ENCODE measurements at places on chromosomes 2 and 18. TPM values are rescaled to one million over a fixed set of nuclear protein-coding genes. Genes with fewer than 3 reads are reported as not detected.

DTNA gene
- total RNA-seq = 10.9 TPM

DNA sequence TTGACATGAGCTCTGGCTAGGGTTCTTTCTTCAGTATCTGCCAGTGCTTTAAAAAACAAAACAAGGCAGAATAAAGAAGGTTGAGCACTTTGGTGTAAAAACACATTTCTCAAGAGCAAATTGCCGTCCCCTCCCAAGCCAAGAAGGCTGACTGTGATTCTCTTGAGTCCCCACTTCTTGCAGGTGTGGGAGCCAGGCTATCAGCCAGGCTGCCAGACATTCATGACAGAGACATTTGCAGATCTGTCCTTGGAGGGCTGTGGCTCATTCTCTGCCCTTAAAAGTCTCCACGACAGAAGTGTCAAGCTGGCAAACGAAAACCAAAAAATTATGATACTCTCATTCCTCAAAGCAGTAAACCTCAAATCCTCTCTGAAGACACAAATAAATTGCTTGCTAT lies 749.3 kb upstream of the HS6ST1 start:
- H3K4me1 ChIP-seq = no peaks in the 10 kb centered on the region
- no peak overlapping the region for H3K27ac ChIP-seq
- DNase-seq = no peak
- H3K4me3 ChIP-seq = no peak overlapping the region

- no peak for DNase-seq
- no peak overlapping the region for H3K4me3 ChIP-seq
- no peaks in the 10 kb centered on the region for H3K36me3 ChIP-seq
- H3K27ac ChIP-seq = no peak overlapping the region
- no peaks in the 10 kb centered on the region for H3K4me1 ChIP-seq
Measured at GRCh38 chr2:74944987-74945787, 13.3 kb upstream of the POLE4 start.

- H3K4me1 ChIP-seq = peaks cover 8% of the 10 kb centered on the region
- no peak overlapping the region for H3K27ac ChIP-seq
- H3K4me3 ChIP-seq = no peak overlapping the region
- no peaks in the 10 kb centered on the region for H3K27me3 ChIP-seq
- DNase-seq = no peak
- H3K36me3 ChIP-seq = no peaks in the 10 kb centered on the region
Measured at GRCh38 chr2:137771064-137771463, 193.2 kb upstream of the HNMT start.

GRCh38 chr18:45252474-45252873 lies 362.8 kb upstream of the SLC14A2 start:
- H3K36me3 ChIP-seq = no peaks in the 10 kb centered on the region
- no peak for DNase-seq
- no peak overlapping the region for H3K27ac ChIP-seq
- H3K27me3 ChIP-seq = no peaks in the 10 kb centered on the region

Data from Calu3 (cell line).